ENCODE measurements at places on chromosomes 13 and 19. TPM values are rescaled to one million over a fixed set of nuclear protein-coding genes. Genes with fewer than 3 reads are reported as not detected.

DNA sequence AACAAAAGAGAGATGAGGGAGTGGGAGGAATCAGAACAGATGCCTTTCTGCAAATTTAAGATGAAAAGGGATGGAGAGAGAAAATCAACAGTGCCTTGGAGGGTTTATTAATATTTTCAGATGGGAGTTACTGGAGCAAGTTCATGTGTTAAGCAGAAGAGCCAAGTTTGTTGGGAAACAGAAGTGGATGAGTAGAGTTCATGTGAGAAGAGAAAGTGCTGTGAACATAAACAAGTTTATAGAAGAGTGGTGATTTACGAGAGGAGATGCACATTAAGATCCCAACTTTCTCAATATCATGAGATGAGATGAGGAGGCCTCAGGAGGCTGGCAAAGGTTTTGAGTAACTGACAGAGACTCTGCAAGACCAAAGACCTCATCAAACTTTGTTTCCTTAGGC is 274.1 kb upstream of the HTR2A start:
- DNase-seq: no peak

DNA sequence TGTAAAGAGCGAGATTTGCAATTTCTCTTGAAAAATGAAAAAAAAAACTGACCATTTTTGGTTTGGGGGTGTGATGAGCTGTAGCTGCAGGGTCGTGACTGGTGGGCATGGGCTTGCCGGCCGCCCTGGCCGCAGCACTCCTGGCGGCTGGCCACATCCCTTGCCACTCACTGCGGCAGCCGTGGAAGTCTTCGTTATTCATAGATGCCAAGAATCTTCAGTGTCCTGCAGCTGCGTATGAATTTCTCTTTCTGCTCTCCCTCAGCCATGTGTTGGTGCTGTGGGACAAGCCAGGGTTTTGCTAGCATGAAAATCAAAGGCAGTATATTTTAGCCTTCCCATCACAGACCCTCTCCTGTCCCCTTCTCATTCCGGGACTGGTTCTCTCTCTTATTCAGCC is 151.7 kb upstream of the TSHZ3 start:
- no peak for DNase-seq

DNA sequence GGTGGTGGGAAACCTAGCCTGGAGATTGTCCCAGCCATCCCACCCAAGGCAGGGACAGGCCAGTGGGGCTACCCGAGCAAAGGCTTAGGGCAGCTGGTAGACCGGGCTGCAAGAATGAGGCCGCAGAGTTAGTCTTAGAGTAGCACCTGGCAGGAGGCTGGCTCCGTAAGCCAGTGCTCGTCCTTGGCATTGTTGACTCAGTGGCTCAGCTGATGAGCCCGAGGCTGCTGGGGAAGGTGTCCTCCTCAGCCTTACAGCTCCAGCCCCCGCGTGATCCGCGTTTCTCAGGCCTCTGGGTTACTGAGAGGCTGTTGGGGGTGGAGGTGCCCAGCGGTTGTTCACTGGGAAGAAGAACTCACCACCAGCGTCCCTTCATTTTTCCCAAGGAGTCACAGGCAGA is 24.7 kb downstream of the PPP1R37 start:
- no peak for DNase-seq

DNA sequence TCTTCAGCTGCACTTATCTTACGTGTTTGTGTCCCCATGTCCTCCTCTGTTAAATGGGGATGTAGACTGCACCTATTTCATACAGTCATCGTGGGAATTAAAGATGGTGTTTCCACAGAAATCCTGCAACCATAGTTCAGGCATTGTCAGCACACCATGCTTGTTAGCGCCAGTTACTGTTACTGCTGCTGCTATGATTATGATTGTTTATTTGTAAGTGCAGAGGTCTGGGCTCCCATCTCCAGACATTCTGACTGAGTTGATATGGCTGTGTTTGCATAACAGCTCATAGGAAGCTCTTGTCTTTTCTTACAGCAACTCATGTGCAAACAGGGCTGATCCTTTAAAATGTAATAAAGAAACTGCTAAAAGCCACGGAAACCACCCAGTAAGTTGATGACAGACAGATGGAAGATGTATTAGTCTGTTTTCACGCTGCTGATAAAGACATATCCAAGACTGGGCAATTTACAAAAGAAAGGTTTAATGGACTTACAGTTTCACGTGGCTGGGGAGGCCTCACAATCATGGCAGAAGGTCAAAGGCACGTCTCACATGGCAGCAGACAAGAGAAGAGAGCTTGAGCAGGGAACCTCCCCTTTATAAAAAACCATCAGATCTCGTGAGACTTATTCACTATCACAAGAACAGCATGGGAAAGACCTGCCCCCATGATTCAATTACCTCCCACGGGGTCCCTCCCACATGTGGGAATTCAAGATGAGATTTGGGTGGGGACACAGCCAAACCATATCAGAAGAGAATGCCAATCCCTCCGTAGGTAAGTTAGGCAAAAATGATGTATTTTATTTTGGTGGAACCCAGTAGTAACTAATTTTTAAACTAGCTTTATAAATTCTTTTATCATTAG is 1.6 kb downstream of the ZSCAN5A start:
- DNase-seq: no peak

DNA sequence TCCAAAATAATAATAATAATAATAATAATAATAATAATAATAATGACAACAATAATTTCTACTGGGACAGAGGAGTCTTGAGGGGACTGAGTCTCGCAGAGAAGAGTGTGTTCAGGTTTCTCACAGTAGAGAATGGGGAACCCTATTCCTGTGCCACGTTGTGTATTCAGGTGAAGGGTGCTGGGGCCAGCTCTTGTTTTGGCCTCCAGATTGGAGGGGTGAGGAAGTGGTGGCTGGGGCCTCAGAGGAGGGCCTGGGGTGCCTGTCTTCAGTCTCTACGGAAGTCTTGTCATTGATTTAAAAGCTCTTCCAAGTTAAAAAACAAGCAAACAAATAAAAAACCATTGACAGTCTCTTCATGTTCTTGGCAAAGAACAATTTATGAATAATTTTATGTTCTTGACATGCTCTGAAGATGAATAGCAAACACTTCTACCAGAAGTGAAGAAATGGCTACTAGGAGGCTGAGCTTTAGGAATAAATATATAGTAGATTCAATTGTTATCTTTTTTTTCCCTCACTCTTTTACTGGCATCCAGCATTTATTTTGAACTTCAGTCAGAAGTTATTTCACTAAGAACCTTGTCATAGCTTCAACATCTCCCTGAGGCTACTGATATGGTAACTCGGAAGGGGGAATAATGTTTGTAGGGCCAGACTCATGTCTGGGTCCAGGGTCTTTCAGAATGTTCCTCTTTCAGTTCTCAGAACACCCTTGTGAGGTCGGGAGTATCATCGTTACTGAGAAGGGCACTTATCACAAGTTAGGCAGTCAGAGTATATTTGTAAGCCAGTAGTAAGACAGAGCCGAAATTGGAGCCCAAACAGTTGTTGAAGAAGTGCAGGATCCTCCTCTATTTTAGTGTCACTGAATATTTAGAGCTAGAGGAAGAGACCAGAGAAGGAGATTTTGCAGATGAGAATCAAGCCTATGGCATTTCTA is 13.1 kb downstream of the LRCH1 start:
- no peak for DNase-seq

DNA sequence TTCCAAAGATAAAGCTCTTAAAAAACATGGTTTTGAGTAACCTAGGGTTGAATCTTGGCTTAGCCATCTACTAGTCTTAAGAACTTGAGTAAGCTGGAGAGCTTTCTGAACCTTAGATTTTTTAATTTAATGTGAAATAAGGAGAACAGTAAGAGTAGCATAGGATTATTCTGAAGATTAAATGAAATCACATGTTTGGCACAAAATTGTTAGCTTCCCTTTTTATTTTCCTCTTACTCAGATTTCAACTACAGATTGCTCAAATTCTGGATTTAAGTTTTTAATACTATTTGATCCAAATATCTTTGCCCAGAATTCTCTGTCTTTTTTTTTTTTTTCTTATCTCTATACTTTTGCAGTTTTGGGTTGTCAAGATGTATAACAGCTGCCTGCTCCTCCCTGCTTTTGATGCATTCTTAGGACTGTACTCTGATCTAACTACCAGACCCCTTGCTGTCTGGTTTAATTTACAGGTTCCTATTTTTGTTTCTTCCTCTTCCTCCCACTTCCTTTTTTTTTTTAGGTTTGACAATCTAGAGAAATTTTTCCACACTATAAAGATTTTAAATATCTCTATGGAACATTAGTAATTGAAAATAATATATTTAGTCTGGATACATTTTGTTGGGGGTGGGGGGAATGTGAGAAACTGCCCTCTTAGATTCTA is 12.3 kb downstream of the POMP start:
- no peak for DNase-seq

Gene LYL1
- total RNA-seq: 19.3 TPM

Gene PDE4C
- 0.87 TPM for total RNA-seq

Gene MAP4K1
- not detected for total RNA-seq

Gene SLITRK5
- not detected for total RNA-seq

Data from stomach (tissue), 19 donors.